ENCODE measurements at places on chromosomes 7 and 10.
A peak's percentile ranks its signal among the peaks of the same experiment; 100 is the strongest.

DNA sequence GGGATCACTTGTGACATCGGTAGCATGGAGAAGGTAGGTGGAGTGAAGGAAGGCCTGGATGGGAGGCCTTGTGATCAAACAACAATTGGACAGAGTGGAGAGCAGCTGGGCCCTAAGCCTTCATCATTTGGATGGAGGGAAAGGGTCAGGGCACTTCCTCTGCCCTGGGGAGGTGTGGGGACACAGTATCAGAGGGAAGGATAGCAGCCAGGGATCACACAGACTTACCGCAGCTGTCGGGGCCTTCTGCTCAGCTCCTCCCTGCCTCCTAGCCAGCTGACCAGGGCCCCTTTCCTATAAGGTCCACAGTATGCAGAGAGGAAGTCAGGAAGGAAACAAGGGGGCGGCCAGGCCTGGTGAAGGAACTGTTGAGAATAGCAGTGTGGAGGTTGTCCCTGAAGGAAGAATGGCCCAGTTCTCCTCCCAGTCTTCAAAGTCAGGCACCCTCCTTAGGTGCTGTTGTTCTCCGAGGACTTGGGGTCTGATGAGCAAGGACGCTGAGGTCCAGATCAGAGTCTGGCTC lies 62.1 kb downstream of the ABCC2 start:
- DNase-seq, result no peak

DNA sequence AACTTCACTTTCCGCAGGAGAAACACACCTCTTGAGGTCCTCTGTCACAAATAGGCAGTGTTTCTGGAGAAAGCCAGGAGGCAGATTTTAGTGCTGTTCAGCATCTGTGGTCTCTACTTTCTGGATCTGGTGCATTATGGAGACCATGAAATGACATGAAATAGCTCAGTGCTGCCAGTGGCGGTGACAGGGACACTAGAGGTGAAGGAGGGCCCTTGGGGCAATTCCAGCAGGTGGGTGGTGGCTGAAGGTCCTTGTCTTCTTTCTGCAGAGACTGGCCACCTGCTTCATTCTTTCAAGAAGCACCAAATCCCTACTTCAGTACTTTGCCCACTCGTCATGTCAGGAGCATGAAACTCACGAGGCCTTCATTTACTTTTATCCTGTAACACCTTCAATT lies 135.7 kb downstream of the TCF7L2 start:
- no peak for DNase-seq

- DNase-seq, result no peak
Observed at GRCh38 chr10:29881336-29881771, 178.0 kb downstream of the JCAD start.

GRCh38 chr10:32471232-32471631 lies 25.3 kb downstream of the CCDC7 start:
- DNase-seq, result no peak

GRCh38 chr10:73493781-73494180 lies 2.0 kb downstream of the PPP3CB start:
- peak; percentile 58 for DNase-seq

DNA sequence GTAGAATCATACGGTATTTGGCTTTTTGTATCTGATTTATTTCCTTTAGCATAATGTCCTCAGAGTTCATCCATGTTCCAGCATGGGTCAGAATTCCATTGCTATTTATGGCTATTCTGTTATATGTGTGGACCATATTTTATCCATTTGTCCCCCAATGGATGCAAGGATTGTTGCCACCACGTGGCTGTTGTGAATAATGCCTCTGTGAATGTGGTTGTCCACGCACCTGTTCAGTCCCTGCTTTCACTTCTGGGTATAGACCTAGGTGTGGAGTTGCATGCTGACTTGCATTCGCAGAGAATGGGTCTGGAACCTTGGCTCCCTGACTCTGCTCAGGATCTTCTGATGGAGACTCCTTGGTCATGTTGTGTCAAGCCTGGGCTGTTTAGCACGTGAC lies 199.9 kb downstream of the CAMK1D start:
- DNase-seq, result no peak

- no peak for DNase-seq
Observed at GRCh38 chr10:86955501-86956194, 1.8 kb downstream of the MMRN2 start.

DNA sequence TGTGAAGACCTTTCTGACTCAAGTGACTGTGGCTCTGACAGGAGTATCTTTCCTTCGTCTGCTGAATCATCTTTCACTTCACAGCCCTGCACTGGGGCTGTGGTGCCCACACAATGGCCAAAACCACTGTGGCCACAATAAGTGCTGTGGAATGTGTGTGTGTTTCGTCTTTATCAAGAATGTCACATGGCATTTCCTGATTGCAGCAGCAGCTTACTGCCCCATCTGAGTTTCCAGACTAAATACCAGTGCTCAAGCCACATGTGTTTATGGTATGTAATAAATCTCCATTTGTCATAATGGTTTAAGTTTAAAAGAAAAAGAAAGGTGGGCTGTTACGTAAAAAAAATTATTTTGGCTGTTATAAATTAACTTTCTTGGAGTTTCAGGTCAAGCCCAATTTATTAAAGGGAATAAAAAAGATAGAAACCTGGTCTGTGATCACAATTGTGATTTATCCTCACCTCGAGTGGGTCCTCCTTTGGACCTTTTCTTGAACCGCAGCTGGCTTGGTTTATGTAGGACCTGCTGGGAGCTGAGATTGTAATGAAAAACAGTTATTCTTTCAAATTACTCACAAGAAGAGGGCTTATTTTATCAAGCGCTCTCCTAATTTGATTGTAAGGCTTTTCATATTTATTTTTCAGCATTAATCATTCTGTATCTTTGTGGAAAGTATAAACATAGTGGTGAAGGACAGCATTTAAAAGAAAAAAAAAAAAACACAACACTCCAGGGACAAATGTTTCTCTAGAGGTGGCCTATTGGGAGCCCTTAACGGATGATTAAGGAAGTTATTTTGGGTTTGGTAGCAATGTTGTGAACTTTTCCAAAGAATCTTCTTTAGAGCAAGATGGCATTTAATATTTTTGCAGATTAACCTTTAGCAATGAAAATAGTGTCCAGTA lies 116.2 kb downstream of the LRMDA start:
- DNase-seq, result peak; percentile 79

- DNase-seq, result peak; percentile 42
Observed at GRCh38 chr10:96683065-96683464, 37.2 kb downstream of the PIK3AP1 start.

DNA sequence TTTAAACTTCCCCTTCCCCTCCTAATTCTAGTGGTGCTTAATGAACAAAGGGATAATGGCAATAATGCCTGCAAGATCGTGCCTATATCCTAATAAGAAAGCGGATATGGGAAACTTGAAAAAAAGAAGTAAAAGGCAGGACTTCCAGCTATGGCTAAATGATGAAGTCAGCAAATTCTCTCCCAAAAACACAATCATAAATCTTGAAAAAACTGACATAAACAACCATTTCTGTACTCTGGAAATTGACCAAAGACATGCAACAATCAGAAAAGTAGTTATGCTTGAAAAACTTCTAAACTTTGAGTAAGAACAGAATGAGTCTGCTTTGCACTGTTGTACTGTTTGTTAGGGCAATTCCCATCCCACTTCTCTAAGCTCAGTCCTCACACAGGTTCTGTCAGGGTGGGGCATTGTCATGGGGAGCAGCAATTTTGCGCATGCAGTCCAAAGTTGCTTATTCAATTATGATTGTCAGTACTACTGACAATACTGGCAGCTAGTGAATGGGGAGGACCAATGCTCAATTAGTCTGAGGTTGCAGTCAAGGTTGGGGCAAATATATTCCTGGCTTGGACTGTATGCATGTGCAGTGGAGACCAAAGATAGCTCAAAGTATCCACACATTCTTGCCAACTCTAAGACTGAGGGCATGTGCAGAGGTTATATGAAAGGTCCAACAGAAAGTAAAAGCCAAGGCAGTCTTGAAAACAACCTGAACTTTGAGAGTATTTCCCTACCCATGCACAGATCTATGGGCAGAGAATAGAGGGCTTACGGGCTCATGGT lies 34.1 kb upstream of the ARHGAP22 start:
- DNase-seq, result no peak

- DNase-seq, result no peak
Observed at GRCh38 chr10:118139321-118139720, 92.6 kb upstream of the RAB11FIP2 start.

GRCh38 chr7:119046068-119046467 lies 821.6 kb downstream of the ANKRD7 start:
- no peak for DNase-seq

DNA sequence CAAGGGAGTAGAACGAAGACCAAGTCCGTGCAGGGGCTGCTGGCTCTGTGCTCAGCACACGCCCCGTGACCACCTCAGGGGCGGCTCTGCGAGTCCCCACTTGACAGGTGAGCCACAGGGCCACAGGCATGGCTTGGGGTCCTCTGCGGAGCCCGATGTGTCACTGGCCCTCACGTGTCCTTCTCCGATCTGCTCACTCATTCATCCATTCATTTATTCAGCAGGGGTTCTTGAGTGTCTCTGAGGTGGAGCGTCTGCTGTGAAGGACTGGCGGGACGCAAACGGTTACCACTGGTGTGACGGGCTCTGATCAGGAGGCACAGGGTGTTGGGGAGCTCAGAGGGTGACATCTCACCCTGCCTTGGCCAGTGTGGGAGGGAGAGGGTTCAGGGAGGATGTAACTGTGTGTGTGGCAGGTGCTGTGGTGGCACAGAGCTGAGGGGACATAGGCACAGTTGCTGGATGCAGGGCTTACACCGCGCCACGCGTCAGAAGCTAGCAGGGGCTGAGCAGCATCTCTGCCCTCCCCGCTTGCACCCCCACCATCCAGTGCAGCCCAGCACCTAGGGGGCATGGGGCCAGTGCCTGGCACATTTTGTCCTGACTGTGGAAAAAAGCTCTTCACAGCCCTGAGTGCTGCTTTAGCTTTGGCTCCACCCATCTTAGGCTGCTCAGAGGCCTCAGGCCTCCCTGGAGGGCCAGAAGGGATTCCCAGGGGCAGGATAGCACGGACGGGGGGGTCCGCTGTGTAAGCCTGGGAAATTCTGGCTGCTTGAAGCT lies 116.8 kb downstream of the LHPP start:
- no peak for DNase-seq

DNA sequence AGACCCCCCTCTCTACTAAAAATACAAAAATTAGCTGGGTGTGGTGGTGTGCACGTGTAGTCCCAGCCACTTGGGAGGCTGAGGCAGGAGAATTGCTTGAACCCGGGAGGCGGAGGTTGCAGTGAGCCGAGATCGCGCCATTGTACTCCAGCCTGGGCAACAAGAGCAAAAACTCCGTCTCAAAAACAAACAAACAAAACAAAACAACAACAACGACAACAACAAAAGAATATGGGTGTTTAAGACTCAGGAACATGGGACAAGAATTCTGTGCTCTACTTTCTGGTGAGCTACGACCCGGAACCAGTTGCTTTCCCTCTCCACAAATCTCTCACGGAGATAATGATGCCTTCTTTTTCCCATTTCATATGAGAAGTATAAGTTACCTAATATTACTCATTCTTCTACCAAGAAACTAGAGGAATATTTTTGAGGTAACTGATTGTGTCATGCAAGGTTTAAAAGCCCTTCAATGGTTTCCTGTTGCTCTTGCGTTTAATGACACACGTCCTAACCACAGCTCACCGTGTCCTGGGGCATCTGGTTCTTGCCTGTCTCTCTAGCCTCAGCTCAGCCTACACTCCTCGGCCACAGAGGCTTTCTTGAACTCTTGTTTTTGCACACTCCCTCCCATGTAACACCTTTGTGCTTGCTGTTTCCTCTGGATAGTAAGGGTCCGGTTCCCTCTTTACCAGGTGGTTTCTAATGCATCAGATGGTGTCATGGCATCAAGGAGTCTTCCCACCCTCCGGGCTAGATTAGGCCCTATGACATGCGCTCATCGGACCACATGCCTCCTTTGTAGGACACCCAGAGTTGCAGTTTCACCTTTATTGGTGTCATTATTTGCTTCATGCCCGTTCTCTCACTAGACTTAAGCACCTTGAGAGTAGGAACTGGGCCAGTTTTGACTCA lies 67.5 kb downstream of the PFKFB3 start:
- no peak for DNase-seq

- peak; percentile 44 for DNase-seq
Observed at GRCh38 chr7:47327346-47327697, 254.6 kb downstream of the TNS3 start.

GRCh38 chr7:34062826-34063225 lies 157.5 kb downstream of the BMPER start:
- no peak for DNase-seq

DNA sequence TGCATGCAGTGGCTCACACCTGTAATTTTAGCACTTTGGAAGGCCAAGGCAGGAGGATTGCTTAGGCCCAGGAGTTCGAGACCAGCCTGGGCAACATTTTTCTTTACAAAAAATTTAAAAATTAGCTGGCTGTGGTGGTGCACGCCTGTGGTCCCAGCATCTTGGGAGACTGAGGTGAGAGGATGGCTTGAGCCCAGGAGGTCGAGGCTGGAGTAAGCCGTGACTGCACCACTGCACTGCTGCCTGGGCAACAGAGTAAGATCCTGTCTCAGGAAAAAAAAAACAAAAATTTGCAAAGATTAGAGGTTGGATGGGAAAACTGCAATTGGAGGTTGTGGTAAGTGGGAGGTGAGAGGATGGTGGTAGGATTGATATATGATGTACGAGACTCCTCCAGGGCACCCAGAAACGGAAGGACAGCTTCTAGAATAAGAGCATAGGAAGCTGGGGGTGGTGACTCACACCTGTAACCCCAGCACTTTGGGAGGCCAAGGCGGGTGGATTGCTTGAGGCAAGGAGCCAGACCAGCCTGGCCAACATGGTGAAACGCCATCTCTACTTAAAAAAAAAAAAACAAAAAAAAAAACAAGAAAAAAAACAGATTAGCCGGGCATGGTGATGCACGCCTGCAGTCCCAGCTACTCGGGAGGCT lies 19.1 kb upstream of the PARP12 start:
- no peak for DNase-seq

DNA sequence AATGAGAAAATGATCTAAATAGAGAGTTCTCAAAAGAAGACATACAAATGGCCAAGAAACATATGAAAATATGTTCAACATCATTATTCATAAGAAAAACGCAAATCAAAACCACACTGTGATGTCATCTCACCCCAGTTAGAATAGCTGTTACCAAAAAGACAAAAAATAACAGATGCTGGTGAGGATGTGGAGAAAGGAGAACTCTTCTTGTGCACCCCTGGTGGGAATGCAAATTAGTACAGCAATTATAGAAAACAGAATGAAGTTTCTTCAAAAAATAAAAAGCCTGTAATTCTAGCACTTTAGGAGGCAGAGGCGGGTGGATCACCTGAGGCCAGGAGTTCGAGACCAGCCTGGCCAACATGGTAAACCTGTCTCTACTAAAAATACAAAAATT lies 199.3 kb downstream of the PARD3 start:
- peak; percentile 18 for DNase-seq

DNA sequence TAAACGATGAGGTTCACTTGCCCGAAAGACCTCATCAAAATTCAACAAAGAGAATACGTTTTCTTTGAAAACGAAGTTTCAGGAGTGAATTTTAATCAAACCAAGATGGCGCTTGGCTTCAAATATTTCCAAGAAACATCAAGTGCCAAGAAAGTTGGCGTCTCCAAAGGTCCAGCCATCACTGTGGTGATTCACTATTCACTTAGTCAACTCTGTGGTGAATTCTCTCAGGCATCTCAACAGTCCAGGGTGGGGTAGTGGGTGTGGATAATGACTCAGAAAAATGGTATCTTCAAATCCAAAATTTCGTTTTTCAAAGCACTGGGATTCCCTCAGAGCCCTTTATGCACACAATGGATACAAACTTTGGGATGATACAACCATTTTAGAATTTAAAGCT lies 133.1 kb downstream of the SVIL start:
- DNase-seq, result peak; percentile 90

- no peak for DNase-seq
Observed at GRCh38 chr7:49845626-49846025, 72.2 kb downstream of the VWC2 start.

GRCh38 chr10:16292366-16292765 lies 144.4 kb upstream of the PTER start:
- no peak for DNase-seq

- peak; percentile 52 for DNase-seq
Observed at GRCh38 chr7:55572378-55573233, at the start of gene VOPP1. Gene VOPP1, minus strand, starts transcription at chr7:55572502. Its CDS starts 178 bp downstream, at chr7:55572324.
